Cerebellar nuclear complex (tissue), 1 donor: ENCODE measurements at places on chromosomes 4 and X.

GRCh38 chrX:97482666-97483300, 599.1 kb downstream of the RPA4 start:
- no peak for DNase-seq

DNA sequence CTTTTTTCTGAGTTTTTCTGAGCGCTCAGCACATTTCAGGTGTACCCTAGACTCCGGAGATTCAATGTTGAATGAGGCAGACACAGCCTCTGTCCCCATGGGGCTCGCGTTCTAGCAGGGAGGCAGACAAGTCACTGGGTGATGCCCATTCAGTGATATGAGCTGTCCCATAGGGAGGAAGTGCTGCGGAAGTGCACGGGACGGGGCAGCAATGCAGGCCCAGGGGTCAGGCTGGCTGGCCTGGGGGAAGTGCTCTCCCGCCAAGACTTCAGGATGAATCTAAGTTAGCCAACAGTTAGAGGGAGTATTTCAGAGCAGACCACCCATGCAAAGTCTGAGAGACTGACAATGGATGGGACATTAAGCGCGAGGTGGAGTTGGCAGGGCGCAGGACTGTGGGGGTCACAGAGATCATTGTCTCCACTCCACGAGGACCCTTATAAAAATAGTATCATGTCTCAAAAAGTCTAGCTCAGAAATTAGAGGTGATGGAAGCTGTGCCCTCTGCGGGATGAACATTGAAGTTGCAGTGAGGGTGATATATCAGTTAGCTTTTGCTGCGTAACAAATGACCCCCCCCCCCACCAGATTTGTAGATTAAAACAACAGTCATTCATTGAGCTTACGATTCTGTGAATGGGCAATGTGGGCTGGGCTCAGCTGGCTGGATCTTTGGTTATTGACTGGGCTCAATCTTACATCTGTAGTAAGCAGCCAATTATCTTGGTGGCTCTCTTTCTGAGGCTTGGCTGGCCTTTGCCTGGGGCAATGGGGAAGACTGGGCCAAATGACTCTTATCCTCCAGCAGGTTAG, 16.4 kb downstream of the PSAPL1 start:
- DNase-seq: no peak

- DNase-seq: no peak
These were observed 34.8 kb downstream of the CT47B1 start for GRCh38 chrX:120840827-120841226.

DNA sequence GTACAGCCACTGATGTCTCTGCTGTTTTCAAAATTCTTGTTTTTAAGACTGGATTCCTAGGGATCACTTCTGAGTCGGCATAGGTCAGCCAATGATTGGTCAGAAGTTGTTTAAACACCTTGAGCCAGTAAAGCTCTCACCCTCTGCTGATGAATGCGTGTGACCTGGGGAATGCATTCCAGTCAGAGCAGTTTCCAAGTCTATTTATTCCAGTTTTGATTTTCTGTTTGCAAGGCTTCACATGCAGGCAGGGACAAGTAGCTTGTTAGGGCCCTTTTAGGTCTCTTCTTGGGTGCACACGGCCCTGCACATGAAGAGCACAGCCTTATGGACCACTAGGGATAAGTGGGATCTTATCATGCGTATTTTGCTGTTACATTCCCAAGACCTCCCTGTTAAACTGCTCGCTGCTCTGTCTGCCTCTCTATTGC, 47.0 kb downstream of the KLHL15 start:
- no peak for DNase-seq

GRCh38 chr4:100742045-100742444, 224.2 kb upstream of the EMCN start:
- DNase-seq: no peak

- DNase-seq: no peak
These were observed 149.6 kb upstream of the DDIT4L start for GRCh38 chr4:100339870-100340269.

- DNase-seq: no peak
These were observed 47.4 kb upstream of the HOPX start for GRCh38 chr4:56728512-56728911.

GRCh38 chr4:89287945-89288344, 19.7 kb downstream of the GPRIN3 start:
- no peak for DNase-seq

DNA sequence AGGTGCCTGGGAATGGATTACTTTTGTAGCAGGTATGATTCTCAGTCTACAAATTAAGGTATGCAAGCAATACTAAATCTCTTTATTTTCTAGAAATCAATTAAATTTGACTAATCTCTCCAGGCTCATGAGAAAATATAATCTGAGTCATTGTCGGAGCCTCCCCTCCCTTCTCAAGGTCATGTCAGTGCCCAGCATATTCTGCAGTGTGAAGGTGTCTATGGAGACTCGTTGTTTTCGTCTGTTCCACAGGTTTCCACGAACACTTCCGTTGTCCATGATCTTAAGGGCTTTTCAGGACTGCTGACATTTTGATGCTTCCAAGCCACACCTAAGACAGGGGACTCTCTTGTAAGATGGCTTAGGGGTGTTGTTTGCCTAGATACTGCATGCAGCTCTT, 56.6 kb upstream of the SCOC start:
- no peak for DNase-seq

- DNase-seq: no peak
These were observed 565 bp downstream of the MOB1B start for GRCh38 chr4:70902577-70903290.

DNA sequence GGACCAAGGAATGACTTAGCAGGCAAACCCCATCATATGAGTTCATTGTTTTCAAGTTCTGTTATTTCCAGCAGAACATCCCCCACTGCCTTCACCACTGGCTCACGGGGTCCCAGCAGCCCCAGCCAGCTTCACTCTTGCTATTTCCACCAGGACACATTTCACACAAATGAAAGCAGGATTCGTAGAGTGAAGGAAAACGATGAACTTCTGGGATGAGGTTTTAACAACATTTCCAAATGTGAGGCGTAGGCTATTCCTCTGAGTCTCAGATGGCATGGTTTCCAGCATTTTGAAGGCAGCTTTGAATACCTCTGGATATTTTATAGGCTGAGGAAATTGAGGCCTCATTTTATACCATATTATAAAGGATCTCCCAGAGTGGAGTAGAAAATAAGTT, 32.9 kb upstream of the EGFL6 start:
- DNase-seq: no peak

GRCh38 chr4:25090516-25090915, 59.8 kb upstream of the LGI2 start:
- no peak for DNase-seq

- no peak for DNase-seq
These were observed 48.5 kb upstream of the PABPC1L2A start for GRCh38 chrX:73127700-73128241.

GRCh38 chrX:46860557-46860956, 23.7 kb downstream of the RP2 start:
- DNase-seq: no peak

- no peak for DNase-seq
These were observed 71.9 kb downstream of the PDLIM5 start for GRCh38 chr4:94523617-94524016.

GRCh38 chr4:113823291-113823659, 61.7 kb upstream of the CAMK2D start:
- DNase-seq: no peak

- no peak for DNase-seq
These were observed 809.6 kb downstream of the PDHA2 start for GRCh38 chr4:96649536-96649935.

DNA sequence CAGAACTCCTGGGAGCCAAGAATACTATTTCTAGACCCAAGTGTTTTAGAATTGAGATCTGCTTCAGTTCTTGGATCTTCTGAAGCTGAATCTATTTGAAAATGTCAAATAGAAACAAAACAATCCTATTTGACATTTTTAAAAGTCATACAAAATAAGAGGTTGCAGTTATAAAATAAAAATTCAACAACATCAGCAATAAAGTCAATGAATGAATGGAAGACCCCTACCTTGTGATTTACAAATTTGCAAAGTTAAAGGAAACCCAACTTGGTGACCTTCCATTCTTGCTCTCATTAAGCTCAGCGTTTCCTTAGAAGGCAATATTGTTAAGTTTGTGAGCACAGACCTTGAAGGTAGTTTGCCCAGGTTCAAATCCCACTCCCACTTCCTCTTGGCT, 531.8 kb upstream of the TENM3 start:
- no peak for DNase-seq

GRCh38 chr4:53461244-53461643, 83.8 kb downstream of the FIP1L1 start:
- DNase-seq: no peak

GRCh38 chr4:152188801-152189200, 347.1 kb downstream of the FBXW7 start:
- DNase-seq: no peak
